ENCODE measurements at places on chromosomes 1 and 21.

DNA sequence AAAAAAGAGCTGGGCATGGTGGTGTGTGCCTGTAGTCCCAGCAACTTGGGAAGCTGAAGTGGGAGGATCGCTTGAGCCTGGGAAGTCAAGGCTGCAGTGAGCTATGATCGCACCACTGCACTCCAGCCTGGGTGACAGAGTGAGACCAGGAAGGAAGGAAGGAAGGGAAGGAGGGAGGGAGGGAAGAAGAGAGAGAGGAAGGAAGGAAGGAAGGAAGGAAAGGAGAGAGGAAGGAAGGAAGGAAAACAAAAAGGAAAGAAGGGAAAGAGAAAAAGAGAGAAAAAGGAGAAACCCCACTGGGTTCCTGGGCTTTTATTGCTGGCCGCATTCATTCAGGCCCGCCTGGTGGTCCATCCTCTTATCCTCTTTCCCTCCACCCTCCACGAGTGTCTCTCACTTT lies 9.8 kb downstream of the SLC2A7 start:
- DNase-seq: no peak

DNA sequence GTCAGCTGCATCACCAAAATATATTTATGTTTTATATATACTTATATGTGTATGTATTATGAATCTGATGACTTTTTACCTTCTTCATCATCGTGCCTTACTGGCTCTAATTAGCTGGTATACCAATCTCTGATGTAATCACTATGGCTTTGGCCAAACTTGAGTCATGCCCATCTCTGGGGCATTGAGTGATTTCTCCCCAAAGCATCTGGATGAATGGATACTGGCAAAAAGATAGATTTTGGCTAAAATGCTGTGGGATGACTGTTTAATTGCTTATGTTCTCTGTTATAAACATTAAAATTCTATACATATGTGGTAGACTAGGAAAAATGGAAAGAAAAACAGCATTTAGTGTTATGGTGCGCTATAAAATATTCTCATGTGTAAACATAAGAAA lies 19.6 kb downstream of the CDKN2C start:
- DNase-seq: no peak

DNA sequence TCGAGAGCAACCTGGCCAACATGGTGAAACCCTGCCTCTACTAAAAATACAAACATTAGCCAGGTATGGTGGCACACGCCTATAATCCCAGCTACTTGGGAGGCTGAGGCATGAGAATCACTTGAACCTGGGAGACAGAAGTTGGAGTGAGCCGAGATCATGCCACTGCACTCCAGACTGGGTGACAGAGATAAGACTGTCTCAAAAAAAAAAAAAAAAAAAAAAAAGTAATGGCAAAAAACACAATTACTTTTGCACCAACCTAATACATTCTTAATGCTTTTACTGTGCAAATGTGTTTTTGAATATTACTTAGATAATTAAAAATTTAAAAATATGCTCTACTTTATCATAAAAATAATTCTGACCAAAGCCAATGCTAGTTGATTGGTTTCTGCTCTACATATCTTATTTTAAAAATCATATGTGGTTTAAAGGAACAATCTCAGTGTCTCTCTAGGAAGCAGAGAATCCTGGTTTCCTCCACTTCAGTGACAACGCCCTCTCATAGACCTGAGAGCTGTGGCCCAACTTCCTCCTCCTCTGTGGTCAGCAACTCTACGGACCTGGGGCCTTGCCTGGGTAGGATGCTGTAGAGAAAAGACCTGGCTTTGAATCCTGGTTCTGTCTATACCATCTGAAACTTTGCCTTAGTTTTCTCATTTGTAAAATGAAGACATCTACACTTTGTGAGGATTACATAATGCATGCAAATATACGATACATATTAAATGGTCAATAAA lies 64.7 kb downstream of the TGFBR3 start:
- DNase-seq: no peak

GRCh38 chr1:27863538-27863915 lies 8.8 kb upstream of the THEMIS2 start:
- DNase-seq: no peak

DNA sequence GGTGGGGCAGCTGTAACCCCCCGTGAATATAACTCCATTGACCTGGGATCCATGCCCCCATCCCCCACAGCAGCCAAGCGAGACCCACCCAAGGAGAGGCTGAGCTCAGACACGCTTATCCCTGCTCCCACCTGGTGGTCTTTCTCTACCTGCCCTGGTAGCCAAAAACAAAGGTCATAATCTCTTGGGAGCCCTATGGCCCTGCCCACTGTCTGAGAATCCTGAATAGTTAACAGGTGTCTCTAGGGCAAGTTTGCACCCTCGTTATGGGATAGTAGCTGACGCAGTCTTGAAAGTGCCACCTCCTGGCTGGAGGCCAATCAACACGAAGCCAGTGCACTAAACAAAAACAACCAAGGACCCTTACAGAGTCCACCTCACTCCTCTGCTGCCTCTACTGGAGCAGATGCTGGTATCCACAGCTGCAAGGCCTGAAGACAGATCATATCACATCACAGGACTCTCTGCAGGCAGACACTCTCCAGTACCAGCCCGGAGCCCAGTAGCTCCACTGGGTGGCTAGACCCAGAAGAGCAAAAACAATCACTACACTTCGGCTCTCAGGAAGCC lies 134.3 kb upstream of the C1orf174 start:
- no peak for DNase-seq

DNA sequence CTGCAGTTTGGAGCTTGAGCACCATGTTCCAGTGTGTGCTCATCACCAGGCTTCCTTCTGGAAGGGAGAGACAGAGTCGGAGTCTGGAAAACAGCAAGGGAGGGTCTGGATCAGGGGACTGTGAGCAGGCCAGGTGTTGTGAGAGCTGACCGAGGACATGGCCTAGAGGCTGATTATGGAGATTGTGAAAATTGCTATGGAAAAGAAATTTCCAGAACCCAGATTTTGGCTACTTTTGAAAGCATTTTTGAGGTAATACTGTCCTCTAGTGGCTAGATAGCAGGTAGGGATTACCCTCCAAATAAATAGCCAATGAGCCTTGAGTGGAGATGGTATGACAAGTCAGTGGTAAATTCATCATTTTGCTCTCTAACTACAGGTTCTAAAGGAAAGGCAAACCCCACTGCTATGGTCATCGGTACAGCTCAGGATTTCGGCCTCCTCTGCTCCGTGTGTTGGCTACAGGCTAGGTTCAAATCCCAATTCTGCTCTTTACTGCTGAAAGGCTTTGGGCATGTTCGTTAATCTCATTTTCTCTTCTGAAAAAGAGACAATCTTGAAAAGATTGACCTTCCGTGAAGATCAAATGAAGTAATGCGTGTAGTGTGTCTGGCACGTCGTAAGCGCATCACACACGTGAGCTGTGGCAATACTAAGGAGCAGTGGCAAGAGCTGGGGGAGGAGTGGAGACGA lies 1.0 kb upstream of the HAO2 start:
- DNase-seq: no peak

- DNase-seq: no peak
Measured at GRCh38 chr1:22166439-22166838, 23.5 kb upstream of the WNT4 start.

DNA sequence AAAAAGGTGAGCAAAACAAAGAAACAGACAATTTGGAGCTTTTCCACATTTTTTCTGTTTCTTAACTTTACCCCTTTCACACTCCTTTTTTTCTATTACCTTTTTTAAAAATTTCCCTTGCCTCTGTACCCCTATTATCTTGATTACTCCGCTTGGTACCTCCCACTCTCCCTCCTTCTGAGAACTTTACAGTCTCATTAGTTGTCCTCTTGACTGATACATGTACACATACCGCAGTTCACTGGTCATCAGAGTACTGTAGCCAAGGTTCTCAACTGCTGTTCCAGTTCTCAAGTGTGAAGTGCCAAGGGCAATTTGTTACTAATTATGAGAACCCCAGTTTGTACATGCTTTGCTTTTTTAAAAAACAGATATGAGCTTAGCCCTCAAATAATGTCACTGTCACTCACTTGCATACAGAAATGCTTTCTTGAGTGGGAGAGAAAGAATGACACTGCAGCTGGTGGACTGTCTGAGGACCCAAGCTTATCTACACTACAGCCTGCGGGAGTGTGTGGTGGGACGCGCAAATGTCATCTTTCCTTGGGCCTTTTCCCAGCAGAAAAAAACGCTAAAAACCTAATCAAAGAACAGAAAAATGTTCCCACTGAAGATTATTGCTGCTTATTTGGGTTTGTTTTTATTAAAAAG lies 160.8 kb downstream of the DISP1 start:
- DNase-seq: no peak

Data from ascending aorta (tissue), 2 donors.